Cardiac septum (tissue), 1 donor: ENCODE measurements at places on chromosomes 6 and 20. TPM values are rescaled to one million over a fixed set of nuclear protein-coding genes. Genes with fewer than 3 reads are reported as not detected.

Gene ZBP1
- total RNA-seq, result 0.43 TPM

Gene STMND1
- not detected for total RNA-seq

Gene LBP
- 0.11 TPM for total RNA-seq

GRCh38 chr6:159833556-159833955, 33.5 kb downstream of the PNLDC1 start:
- no peak for DNase-seq
